ENCODE measurements at places on chromosomes 3 and 15.

- no peak for DNase-seq
Measured at GRCh38 chr3:109195815-109196214, 59.3 kb downstream of the C3orf85 start.

- peak; percentile 83 for DNase-seq
Measured at GRCh38 chr3:55267206-55267930, 219.7 kb downstream of the WNT5A start.

DNA sequence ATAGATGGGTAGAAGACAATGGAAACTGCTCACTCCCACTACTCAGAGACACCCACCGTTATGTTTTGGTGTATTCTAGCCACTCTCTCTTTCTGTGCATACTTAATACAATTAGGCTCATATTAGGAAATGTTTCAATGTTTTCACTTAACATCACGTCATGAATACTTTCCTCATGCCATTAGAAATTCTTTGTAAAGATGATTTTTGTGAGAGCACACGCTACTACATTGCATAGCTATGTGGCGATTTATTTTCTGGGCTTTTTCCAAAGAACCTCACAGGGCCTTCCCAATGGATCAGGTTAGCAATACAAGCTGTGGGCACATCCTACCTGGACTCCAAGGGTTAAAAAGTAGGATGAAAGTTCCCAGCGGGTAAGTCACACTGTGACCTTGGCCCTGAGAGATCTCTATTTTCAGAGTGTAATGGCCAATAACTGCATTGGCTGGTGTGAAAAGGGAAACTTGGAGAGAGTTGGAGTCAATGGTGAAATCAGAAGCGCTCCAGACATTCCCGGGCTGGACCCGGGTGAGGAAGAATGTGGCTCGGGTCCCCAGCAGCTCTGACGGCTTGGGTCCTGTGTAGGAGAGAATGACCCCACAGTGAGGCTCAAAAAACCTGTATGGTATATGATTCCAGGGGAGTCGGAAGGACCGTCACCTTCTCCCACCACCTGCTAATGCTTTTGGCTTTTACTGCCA, 25.8 kb upstream of the TGM5 start:
- DNase-seq = peak; percentile 67

DNA sequence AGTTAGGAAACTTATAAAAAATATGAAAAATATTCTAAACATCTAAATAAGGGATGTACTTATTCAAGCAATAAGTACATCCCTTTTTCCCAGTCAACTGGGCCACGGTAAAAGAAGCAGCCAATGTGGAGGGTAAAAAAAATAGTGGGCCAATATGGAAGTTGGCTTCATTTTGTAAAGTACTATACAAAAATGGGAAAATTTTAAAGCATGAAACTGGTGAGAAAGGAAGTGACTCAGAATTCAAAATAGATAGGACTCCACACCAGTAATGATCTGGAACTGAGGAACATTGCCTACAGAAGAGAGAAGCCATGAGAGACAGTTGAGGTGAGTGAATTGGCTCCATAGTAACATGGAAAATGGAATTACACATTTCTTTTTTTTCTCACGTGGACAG, 108.9 kb downstream of the FNDC3B start:
- peak; percentile 53 for DNase-seq

DNA sequence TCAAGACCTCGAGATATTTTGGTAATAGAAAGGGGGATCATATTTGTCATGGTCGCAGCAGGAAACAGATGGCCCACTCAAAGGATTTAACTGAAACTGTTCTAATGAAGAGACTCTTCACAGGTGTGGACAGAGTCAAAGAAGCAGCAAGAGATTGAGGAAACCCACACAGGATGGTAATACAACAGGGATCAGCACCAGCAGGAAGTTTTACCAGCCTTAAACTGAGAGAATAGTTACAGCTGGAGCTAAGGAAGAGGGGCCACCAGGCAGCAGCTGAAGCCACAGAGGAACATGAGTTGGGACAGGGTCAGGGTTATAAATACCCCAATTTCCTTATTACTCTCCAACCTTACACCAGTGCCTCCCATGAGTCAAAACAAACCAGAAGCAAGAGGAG, 131.8 kb upstream of the UBE2E2 start:
- no peak for DNase-seq

DNA sequence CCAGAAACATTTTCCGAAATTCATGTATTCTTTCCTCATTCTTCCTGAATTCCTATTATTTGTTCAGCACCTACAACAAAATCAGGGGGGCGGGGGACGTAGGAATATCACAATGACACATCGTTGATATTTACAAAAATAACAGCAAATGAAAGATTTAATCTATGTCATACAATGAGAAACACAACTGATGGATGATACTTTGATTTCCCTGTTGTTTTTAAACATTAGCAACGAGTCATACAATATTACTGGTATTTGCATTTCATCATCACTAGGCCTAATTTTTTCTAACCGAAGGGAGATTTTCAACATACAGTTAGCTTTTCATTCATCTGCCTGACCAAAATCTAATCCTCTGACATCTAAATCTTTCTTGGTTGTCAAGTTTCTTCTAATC, 45.3 kb upstream of the INO80 start:
- DNase-seq = peak; percentile 46

DNA sequence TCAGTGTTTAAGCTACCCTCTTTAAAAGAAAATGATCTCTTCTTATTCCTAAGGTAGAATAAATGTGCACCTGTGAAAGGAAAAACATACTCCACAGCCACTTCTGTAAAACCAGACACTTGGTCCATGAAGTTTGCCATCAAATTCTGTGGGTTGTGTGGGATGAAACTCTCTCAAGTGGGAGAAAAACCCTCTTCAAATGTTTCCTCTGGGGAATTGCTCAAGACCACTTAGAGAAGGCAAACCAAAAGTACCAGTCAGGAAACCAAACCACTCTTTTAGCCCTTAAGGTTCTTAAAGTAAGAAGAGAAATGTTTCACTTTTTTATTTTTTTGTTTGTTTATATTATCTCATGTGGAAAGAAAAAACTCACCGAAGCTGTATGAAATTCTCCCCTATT, 1.2 kb downstream of the COL8A1 start:
- peak; percentile 48 for DNase-seq

- no peak for DNase-seq
Measured at GRCh38 chr3:115864911-115865310, 241.6 kb downstream of the GAP43 start.

DNA sequence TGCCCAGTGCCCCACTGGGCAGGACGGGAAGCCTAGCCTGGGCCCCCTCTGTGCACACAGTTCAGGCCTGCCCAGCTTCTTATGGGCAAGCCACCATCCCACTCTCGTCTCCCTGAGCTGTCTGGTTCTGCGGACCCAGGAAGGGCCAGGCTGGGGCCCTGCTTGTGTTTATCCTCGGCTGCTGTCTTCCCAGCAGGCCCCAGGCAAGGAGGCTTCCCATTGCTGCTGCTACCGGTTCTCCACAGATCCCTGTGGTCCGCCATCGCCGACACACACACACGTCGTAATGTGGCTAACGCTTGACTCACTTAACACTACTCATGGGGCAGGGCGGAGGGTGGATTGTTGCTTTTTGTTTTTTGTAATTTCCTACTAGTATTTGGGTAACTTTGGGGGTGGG, 52.4 kb upstream of the SLC6A1 start:
- DNase-seq = no peak

DNA sequence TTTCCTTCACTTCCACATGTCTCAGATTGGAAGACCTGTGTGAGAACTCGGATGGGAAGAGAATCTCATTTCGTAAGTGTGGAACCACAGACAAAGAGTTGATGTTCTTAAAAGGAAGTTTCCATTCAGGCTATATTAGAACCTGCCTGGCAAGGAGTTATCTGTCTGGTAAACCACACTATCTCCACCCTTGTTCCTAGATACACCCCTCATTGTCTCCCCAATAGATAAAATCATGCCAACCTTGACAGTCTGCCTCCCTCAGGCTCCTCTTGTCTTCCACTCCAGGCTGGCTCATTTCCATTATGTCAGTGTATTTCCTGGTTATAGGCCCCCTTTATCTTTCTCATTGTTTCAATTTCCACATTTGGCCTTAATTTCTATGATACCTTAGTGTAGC, 89.2 kb downstream of the TMEM108 start:
- no peak for DNase-seq

DNA sequence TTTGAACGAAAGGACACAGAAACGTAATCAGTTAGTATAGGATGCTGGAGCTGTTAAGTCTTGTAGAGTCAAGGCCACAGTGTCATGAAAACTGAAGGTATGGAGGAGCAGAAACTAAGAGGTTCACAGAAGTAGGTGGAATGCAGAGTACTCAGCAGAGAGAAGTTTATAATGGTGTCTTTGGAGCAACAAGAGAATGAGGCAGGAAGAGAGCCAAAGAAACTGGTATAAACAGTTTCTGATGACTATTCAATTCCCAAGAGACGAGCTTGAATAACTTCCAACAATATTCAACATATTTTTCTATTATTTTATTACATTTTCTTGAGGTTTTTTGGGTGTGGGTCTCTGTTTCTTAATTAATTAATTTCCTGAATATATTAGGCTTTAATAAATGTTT, 29.6 kb downstream of the GALK2 start:
- DNase-seq = peak; percentile 36

- DNase-seq = no peak
Measured at GRCh38 chr15:60648928-60649679, 170.2 kb upstream of the ICE2 start.

GRCh38 chr3:125061170-125061569, 5.4 kb upstream of the HEG1 start:
- peak; percentile 64 for DNase-seq

DNA sequence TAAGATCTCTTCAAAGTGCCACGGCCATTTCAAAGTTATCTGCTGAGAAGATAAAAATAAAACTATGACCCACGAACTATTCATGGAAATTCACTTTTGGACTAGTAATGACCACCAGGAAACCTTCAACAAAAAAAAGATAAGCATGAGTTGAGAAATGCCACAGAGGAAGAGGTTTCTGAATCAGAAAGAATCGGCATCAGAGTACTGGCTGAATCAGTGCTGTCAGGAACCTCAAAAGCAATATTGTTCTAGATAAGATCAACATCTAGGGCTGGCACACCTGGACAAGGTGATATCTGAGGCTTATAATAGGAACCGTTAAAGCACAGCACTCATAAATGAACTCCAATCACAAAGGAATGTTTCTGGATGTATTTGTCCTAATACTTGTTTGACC, 72.7 kb downstream of the PEAK1 start:
- no peak for DNase-seq

DNA sequence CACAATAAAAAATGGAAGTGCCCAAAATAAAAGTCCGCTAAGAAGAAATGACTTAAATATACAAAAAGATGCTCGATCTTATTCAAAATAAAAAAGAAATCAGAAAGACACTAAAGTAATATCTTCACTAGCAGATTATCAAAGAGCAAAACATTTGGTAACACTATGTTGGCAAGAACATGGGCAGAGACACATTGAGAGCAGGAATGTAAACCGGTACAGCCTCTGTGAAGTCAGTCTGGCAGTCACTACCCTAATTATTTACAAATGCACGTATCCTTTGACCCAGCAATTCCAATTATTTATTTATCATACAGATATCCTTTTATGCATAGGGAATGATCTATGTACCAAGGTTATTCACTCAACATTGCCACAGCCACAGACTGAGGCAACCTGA, 34.5 kb downstream of the TBL1XR1 start:
- no peak for DNase-seq
